ENCODE measurements at places on chromosomes 11 and 22. TPM values are rescaled to one million over a fixed set of nuclear protein-coding genes. Genes with fewer than 3 reads are reported as not detected.

DNA sequence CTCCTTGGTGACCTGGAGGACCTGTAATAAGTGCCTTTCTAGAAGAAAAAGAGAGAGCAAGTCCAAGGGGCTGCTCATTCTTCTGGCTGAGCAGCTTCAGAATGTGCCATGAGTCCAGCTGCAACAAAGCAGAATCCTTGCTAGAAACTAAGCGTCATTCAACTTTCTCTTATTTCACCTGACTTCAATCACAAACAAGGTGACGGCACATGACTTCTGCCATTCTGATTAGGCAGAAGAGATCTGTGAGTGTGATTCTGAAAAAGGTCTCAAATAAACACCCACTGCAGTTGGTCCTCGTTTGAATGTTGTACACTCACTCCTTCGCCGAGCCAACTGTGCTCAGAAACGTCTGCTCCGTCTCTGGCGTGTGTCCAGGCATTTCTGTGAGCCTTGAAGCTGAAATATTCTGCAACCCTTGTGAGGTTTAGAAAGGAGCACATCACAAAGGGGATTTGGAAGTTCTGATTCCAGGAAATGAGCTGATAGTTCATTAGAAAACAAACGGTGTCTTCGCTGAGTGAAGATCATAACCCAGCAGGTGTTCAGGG, 623.8 kb upstream of the KIRREL3 start:
- DNase-seq, result no peak
- no peak overlapping the region for H3K4me3 ChIP-seq
- H3K4me1 ChIP-seq, result peaks cover 7% of the 10 kb centered on the region
- H3K27ac ChIP-seq, result no peak overlapping the region

DNA sequence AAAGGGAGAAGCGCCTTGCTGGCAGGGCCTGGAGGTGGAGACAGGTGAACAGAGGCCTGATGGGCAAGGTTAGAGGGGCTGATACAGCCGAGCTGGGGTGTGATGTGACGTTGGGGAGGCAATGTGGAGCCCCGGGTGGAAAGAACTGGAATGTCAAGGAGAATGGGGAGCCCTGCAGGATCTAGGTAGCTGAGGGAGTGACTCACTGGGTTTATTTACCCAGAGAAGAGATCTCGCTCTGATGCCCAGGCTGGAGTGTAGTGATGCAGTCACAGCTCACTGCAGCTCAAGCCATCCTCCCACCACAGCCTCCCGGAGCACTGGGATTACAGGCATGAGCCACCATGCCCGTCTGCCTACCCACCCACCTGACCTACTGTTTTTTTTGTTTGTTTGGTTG, 1.9 kb upstream of the CYB5R3 start:
- H3K4me1 ChIP-seq, result peaks cover 28% of the 10 kb centered on the region
- peak; percentile 49 for DNase-seq
- peaks cover 4% of the 10 kb centered on the region for H3K27me3 ChIP-seq

The TRIM21 gene
- 17.2 TPM for total RNA-seq

DNA sequence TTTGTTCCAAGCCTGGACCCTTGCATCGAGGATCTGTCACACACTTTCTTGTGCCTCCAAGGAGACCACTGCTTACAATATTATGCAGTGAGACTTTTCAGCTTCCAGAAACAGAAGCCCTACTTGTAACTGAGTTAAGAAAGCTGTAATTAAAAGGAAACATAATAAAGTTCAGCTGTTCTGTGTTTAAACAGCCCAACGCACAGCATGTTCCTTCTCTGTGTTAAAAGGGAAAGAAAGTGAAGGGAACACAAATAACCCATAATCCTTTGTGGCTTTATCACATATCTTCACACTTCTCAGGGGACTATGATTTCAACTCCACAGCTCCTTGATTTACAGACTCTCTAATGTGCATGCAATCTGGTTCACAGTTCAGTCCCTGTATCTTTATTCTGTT, 200.3 kb upstream of the MTNR1B start:
- H3K36me3 ChIP-seq, result peaks cover 7% of the 10 kb centered on the region
- H3K27me3 ChIP-seq, result no peaks in the 10 kb centered on the region
- DNase-seq, result no peak
- H3K27ac ChIP-seq, result no peak overlapping the region
- no peaks in the 10 kb centered on the region for H3K4me1 ChIP-seq

DNA sequence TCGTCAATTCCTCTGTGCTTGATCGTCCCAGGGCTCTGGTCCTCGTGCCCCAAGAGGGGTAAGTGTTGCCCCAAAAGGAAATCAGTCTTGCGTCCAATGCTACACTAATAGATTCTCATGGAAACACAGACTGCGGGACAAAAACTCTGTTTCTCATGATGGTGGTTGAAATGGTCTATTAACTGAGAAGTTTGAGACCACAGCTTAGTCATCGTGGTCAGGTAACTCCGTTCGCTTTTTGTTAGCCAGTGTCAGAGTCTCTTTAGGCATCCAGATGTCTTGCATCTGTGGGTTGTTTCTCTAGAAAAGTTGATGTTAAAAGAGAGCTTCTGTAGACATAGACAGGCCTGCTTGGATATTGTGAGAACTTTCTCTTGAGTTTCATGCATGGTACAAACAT, 104.6 kb upstream of the SORL1-AS1 start:
- H3K4me3 ChIP-seq, result no peak overlapping the region
- H3K27ac ChIP-seq, result no peak overlapping the region
- DNase-seq, result no peak
- H3K4me1 ChIP-seq, result no peaks in the 10 kb centered on the region
- peaks cover 47% of the 10 kb centered on the region for H3K27me3 ChIP-seq

- peaks cover 2% of the 10 kb centered on the region for H3K36me3 ChIP-seq
- DNase-seq, result no peak
- no peak overlapping the region for H3K27ac ChIP-seq
These were observed 7.4 kb upstream of the HEPACAM start for GRCh38 chr11:124943254-124943616.
